Stimulated activated CD8-positive, alpha-beta memory T cell treated with anti-CD3 and anti-CD28 coated beads, Interleukin-7, amount 100 ng/mL, for 1 hour (primary cell): ENCODE measurements at places on chromosomes 7 and 10.

DNA sequence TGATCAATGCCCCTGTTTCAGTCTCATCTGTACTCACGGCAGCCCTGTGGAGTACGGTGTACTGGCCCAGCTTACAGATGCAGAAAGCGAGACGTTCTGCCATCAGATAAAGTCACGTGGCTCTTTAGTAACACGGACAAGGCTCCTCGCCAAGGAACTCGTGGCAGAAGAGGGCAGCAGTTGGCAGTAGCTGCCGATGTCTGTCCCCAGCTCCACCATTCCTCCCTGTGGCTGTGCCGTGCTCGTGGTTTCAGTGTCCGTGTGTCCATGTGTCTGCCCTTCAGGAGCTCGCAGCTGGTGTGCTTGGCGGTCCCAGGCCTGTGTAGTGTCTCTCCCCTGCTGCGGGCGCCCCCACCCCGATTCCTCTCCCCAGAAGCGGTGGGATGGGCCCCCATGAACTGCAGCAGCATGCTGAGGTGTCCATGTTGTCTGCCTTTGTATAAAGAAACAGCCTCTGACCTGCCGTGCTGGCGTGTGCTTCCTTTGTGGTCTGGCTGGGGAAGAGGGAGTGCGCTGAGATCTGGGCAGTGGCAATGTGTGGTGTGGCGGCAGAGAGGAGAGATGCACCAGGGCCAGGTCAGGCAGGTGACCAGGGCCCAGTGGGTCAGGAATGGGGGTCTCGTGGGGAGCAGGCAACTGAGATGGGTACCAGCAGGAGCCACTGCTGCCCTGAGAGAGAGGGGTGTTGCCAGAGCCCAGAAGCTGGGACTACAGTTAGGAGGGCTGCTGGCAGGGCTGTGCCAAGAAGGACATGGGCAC, 9.8 kb downstream of the RHBDD2 start:
- DNase-seq: no peak

DNA sequence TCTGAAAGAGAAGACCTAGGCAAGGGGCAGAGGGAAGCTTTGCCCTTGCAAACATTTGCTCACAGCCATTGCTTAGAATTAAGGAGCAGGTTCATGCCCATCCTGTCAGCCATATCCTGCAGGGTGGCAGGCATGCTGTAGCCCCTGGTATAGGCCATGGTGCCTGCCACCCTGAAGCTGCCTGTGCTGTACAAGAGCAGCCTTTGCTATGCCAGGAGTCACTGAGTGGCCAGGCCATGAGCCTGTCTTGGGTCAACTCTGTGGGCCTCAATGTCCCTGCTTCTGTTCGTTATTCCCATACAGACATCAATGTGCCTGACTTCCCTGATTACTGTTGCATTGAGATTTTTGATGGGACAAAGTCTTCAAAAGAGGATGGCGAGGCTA, 368 bp upstream of the SVOPL start:
- DNase-seq: no peak

DNA sequence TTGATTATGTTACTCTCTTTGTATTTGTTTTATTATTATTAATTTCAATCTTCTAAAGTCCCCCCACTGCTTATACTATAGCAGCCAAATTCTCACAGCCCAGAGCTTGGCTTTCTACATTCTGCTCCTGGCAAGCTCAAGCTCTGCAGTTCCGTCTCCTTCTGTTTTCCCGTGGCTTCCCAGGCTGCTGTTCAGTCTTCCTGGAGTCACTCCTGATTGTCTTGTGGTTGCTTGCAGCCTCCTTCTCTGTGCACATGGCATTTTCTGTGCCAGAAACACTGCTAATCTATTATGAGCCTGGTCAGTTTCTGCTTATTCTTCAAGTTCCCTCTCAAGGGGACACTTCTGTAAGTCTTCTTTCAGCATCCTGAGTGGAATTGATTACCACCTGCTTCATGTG, 533.7 kb upstream of the IGFBP3 start:
- no peak for DNase-seq

- no peak for DNase-seq
Observed at GRCh38 chr10:4255751-4256150, 470.7 kb upstream of the KLF6 start.

GRCh38 chr7:70565721-70566370, 566.1 kb upstream of the GALNT17 start:
- no peak for DNase-seq

DNA sequence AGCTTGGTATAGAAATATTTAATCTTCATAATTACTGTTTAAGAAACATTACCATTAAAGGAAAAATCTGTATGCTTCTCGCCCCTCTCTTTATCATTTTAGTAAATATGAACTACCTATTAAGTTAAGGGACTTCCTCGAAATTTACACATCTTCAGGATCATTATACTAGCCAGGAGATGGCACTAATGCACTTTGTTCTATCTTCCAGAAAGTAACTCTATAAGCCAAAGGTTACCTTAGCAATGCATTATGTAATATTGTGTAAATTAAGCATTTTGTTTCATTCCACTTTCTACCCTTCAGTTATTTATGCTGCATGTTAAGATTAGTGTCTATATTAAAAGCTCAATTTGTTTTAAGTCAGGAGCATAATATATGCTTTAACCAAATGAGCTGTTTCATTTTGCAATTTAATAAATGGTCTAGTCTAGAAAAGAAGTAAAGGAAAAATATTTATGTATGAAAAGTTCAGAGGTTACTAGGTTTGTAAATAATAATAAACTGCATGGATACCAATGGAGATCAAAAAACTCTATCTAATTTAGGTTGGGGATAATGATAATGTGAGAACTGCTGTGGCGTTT, 128.5 kb downstream of the ANKRD7 start:
- DNase-seq: no peak

DNA sequence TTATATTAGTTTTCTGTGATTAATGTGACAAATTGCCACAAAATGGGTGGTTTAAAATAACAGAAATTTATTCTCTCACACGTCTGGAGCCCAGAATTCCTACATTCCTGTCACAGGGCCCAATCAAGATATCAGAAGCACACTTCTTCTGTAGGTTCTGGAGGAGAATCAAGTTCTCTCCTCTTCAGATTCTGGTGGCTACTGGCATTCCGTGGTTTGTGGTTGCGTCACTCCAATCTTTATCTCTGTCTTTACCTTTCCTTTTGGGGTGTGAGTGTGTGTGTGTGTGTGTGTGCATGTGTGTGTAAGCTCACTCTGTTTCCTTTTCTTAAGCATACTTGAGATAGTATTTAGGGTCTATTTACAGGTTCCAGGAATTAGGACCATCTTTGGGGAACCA, 115.5 kb upstream of the DKK1 start:
- no peak for DNase-seq

DNA sequence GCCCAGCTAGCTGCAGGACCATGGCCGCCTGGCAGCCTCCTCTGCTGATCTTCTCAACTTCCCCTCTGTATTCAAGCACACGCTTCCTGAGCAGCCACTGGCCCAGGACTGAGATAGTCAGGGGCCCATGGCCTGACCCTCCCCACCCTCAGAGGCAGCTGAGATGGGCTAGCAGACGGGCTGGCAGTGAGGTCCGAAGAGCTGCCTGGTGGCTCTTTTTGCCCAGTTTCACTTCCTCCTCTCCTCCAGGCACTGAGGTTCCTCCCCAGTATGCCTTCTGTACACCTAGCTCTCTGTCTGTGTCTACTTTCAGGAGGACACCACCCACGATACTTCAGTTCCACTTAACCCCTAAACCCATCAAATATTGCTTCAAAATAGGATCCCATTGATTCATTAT, 395.6 kb downstream of the TNS3 start:
- no peak for DNase-seq

DNA sequence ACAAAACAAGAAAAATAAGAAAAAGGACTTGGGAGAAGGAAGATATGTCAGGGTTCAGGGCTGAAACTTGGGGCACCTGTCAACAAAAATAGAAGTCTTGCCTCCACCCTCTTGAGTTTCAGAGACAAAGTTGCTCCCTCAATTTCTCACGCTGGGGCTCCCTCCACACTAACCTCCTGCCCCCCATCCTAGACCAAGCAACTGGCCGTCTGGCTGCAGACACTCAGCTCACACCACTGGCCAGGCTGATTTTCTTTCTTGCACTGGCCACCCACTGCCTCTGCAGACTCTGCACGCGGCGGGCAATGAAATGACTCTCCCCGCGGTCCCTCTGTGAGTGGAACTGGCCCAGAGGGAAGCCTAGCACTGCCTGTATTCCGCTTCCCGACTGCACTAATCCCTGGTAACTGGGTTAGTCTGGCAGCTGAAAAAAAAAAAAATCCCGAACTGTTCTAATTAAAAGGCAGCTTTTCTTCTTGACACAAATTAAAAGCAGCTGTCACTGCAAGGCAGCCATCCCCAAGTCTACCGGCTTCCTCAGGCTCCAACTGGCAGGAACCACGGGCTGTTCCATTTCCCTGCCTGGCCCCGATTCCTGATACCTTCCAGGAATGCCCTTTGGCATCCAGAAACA, 83.5 kb downstream of the SPDYE5 start:
- no peak for DNase-seq

GRCh38 chr10:109956454-109957091, 33.3 kb upstream of the XPNPEP1 start:
- no peak for DNase-seq

DNA sequence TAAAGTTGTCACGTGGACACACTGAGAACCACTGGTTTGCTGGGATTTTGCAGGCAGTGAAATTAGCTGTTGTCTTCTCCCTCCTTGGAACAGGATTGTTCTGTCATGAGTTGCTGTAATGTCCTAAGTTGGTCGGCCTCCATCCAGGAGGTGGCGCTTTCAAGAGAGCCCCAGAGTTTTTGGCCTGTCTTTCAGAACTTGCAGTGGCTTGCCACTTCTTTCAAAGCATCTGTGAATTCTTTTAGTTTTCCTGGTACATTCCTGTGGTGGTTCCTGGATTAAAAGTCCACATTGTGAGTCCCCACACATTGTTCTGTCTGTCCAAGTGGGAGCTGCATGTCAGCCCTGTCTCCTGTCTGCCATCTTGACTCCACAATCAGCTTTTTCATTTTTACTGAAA, 133.8 kb downstream of the PON1 start:
- DNase-seq: no peak

DNA sequence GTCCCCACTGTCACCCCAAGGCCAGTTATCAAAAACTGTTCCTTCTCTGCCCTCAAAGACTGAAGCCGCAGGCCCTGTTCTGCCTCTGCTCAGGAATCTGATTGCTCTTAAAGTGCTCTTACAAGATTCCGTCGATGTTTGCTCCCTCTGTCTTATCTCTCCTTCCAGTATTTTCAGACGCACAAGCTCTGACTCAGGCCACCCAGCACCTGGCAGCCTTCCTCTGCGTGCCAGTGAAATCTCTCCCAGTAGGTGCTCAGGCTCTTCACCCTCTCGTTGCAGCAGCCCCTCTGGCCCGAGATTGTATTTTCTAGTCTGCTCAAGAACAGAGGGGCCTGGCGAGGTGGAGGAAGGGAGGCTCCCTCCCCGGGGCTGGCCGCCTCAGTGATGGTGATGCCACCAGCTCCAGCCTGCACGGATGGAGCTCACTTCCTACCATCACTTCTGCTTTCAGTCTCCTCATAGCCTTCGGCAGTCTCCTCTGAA, 276.2 kb downstream of the USP6NL start:
- no peak for DNase-seq

- no peak for DNase-seq
Observed at GRCh38 chr10:78921895-78922294, 146.9 kb upstream of the ZMIZ1 start.

GRCh38 chr10:101237982-101238731, 8.9 kb upstream of the LBX1 start:
- no peak for DNase-seq

GRCh38 chr7:24540956-24541355, 32.3 kb upstream of the PALS2 start:
- no peak for DNase-seq

DNA sequence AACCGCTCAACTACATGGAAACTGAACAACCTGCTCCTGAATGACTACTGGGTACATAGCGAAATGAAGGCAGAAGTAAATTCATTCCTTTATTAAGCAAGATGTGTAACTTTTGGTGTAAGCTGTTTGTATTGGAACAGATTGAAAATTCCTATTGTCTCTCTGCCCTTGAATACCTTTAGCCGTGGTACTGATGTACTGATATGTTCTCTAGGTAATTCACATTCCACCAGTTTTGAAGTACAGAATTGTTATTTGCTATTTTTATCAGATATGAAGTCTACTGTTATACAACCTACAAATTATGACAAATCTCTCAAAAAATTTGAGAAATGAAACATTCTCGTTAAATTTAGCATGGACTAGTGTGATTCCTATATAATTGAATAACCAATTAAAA, 17.7 kb downstream of the ZMYND11 start:
- no peak for DNase-seq

GRCh38 chr10:49567810-49568209, 28.9 kb upstream of the ERCC6 start:
- DNase-seq: no peak

GRCh38 chr10:33263453-33263852, 71.0 kb downstream of the NRP1 start:
- no peak for DNase-seq

GRCh38 chr7:125927556-125927955, 997.9 kb upstream of the POT1 start:
- DNase-seq: no peak

GRCh38 chr7:112638675-112639400, 151.4 kb downstream of the TMEM168 start:
- no peak for DNase-seq

- DNase-seq: no peak
Observed at GRCh38 chr10:34156781-34157425, 658.2 kb downstream of the PARD3 start.

- DNase-seq: no peak
Observed at GRCh38 chr10:59945590-59945989, 39.2 kb upstream of the CCDC6 start.

- no peak for DNase-seq
Observed at GRCh38 chr10:129307141-129307540, 159.9 kb upstream of the MGMT start.

- DNase-seq: no peak
Observed at GRCh38 chr10:62580396-62580795, 206.2 kb downstream of the ZNF365 start.

DNA sequence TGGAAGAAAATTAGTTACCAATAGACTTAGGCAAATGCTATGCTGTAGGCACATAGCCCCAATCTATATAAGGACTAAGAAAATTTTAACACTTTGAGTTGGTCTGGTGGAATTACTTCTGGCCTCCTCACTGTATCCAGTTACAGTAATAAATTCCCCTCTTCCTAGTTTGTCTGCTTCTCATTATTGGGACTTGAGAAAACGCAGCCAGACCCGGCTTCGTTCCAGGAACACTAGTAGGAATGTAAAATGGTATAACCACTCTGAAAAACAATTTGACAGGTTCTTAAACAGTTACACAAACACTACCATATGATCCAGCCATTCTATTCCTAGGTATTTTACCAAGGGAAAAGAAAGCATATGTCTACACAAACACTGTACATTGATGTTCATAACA, 150.2 kb downstream of the VPS50 start:
- no peak for DNase-seq

GRCh38 chr7:24757353-24758275, at the start of gene GSDME:
TSS of gene GSDME (minus strand) at chr7:24757464. CDS start at chr7:24749774, 7,690 bp downstream.
- no peak for DNase-seq

GRCh38 chr7:132482866-132483265, 93.4 kb downstream of the PLXNA4 start:
- DNase-seq: no peak

- DNase-seq: no peak
Observed at GRCh38 chr7:83836028-83836427, 187.1 kb upstream of the SEMA3E start.

GRCh38 chr10:74981831-74982633, 129.4 kb upstream of the SAMD8 start:
- DNase-seq: no peak

- DNase-seq: no peak
Observed at GRCh38 chr10:8150401-8150905, 96.0 kb downstream of the GATA3 start.
